ENCODE measurements at places on chromosomes 12 and 14.
A peak's percentile ranks its signal among the peaks of the same experiment; 100 is the strongest.

DNA sequence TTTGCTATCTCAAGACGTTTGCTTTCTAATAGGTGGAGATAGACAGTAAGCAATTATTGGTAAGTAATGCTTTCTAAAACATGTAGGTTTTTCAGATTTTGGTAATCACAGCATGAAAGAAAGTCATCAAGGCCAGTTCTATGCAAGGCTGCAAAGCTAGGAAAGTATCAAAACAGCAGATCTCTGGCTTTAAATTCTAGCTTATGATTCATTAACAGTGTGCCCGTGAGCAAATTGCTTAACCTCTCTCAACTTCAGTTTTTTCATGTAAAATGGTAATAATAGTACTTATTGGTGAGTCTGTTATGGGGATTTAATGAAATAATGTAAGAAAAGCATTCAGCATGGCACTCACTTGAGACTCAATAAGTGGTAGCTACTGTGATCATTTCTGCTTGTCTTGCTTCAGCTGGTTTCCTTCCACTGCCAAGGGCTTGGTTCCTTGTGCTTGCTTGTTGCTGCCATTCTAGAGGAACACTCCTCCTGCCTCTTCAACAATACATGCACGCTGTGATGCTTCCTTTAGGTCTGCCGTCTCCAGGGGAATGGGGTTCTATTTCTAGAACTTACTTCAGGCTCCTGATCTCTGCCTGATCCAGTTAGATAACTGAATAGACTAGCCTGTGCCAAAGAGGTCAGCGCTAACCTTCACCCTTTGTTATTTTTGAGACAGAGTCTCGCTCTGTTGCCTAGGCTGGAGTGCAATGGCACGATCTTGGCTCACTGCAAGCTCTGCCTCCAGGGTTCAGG is 88.4 kb downstream of the CAND1 start:
- no peak for DNase-seq

DNA sequence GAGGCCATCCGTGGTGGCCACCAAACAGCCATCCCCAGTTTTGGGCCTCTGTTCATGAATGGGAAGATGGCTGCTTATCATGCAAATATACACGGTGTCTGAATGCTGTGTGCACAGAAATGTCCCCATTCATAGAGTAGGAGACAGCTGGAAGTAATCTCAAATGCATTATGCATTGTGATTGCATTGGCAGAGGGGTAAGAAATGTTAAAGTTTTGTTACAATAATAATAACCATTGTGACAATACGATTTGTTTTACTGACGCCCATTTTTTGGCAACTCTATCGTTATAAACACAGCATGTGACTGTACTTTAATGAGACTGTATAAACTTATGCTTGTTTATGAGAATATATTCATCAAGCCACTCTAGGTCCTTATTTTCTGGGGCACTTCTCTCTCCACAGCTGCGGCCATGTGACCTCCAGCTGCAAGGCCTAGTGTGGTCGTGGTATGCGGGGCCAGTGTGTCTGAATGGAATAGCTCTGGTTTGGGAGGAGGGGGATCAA is 474.3 kb downstream of the VRK1 start:
- no peak for DNase-seq

DNA sequence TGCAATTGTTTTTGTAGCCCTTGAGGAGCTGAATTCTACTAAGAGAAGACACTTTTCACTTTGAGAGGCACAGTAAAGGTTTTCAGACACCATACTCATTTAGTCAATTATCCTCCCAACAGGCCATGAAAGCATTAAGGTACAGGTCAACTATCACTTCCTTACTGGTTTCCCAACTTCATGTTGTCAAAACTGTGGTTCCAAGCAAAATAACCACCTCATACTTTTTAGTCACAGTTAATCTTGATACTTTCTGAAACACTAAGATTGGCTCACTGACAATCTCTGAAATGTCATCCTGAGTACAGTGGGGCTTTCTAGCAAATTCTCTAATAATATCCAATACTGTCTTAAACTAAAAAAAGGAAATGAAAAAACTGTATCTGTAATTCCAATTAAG is 71.7 kb downstream of the SLC2A13 start:
- DNase-seq, result no peak

DNA sequence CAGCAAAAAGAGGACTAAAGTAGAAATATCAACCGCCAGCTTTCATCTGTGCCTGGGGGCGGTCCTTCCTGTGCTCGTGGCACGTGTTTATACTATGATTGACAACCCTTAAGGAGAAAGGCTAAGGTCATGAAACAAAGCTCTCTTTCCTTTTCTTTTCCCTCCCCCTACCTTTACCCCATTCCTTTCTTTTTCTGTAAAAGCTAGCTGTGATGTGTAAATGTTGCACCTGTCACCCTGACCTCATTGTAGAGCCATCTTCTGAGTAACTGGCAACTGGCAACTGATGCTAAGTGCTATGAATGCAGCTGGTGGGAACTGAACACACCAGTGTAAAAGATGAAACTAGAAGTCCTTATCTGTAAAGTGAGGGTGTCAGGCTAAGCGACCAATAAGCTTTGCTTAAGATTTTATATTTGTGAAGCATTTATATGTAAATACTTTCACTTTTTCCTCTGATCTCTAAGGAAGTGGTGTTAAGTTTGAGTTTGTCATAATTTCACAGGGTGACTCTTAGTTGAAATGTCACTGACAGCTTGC is 102.8 kb upstream of the BCAT1 start:
- DNase-seq, result peak; percentile 86

All from B cell (primary cell).